ENCODE measurements at places on chromosomes 16 and 17.

DNA sequence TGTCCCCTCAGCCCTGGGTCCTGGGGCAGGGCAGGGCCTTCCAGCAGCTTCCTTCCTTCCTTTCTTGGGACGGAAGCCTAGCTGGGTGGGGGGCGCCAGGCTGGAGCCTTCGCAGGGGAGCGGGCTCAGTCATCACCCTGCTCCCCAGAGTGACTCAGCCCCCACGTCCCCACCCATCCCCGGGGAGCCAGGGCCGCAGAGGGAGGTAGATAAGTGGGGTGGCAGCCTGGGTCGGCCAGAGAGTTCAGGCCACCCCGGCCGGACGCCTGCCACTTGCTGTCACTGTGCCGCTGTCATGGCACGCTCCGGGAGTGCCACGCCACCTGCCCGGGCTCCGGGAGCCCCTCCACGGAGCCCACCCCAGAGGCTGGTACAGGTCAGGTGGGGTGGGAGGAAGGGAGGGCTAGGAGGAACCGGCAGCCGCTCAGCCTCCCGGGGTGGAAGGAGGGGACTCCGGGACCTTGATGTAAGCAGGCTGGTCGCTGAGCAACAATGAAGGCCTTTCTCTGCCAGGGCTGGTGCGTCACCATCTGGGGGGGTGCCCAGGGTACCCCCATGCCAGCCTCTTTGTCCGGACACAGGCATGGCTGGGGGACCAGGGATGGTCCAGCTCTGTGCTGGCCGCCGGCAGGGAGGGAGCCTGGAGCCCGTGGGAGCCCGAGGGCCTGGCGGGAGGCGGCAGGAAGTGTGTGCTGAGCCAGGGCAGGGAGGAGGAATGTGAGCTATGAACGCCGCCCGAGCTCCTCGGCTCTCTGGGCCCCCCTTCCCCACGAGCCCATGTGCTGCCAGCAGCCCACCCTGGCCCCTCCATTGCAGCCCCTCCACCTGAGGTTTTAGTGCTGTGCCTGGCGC is 6.6 kb downstream of the NHERF2 start:
- DNase-seq, result peak; percentile 77

DNA sequence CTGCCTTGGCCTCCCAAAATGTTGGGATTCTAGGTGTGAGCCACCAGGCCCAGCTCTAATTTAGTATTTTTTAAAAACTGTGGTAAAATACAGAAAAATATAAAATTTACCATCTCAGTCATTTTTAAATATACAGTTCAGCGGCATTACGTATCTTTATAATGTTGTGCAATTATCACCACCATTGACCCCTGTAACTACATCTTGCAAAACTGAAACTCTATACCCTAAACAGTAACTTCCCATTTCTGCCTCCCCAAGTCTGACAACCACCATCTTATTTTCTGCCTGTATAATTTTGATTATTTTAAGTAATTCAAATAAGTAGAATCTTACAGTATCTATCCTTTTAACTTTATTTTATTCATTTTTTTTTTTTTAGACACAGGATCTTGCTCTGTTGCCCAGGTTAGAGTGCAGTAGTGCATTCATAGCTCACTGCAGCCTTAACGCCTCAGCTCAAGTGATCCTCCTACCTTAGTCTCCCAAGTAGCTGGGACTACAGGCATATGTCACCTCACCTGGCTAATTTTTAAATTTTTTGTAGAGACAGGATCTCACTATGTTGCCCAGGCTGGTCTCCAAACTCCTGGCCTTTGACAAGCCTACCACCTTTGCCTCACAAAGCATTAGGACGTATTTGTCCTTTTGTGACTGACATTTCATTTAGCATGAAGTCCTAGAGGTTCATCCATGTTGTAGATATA is 10.9 kb upstream of the GGA2 start:
- no peak for DNase-seq

GRCh38 chr17:78368348-78368747 is 8.5 kb upstream of the SOCS3 start:
- no peak for DNase-seq

GRCh38 chr17:4738136-4739121 is 1.2 kb upstream of the ZMYND15 start:
- DNase-seq, result no peak

DNA sequence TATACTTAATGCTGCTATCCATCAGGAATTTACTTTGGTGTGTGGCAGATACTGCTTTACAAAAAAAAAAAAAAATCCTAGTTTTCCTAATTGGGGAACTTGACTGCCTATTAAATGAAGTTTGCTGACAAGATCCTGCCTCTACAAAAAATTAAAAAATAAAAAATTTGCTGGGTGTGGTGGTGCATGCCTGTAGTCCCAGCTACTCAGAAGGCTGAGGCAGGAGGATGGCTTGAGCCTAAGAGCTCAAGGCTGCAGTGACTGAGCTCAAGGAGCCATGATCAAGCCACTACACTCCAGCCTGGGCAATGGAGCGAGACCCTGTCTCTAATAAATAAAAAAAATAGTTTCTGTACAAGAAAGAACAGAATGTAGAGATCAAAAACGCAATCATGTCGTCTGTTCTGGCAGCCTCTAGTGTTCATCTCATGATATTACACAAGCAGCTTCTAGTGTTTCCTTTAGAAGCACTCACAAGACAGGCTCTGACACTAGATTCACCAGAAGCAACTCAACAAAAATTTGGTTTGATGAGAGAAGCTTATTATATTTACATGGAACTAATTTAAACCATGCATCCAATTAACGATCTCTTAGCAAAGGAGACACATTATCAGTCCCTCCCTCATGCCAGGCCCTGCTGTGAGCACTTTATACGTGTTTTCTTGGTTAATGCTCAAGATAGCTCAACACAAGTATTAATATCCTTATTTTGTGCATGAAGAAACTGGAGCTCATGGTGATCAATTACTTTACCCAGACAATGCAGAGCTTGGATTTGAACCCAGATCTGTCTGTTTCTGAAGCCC is 6.8 kb upstream of the KRTAP17-1 start:
- DNase-seq, result peak; percentile 32

- no peak for DNase-seq
These were observed 9.0 kb upstream of the SPATA32 start for GRCh38 chr17:45270828-45271418.

DNA sequence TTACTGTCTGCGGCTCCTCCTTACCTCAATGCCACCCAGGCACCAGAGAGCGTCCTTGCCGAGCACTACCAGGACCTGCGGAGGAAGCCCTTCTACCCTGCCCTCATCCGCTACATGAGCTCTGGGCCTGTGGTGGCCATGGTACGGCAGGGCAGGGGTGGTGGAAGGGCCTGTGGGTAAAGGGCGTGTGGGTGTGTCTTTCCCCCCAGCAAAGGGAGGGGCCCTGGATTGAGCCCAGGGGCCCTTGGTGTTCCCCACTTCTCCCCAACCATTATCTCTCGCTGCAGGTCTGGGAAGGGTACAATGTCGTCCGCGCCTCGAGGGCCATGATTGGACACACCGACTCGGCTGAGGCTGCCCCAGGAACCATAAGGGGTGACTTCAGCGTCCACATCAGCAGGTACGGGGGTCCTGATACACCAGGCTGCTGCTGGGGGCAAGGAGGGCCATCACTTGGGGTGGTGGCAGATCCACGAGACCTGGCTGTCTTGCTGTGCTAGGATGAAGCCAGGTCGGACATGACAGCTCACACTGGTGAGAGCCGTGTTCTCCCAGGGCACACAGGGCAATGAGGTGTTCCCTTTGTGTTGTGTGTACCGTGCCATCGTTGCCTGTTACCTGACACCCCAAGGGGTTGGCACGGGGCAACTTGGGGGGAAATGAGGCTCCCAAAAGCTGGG is 2.2 kb upstream of the DECR2 start:
- DNase-seq, result no peak

DNA sequence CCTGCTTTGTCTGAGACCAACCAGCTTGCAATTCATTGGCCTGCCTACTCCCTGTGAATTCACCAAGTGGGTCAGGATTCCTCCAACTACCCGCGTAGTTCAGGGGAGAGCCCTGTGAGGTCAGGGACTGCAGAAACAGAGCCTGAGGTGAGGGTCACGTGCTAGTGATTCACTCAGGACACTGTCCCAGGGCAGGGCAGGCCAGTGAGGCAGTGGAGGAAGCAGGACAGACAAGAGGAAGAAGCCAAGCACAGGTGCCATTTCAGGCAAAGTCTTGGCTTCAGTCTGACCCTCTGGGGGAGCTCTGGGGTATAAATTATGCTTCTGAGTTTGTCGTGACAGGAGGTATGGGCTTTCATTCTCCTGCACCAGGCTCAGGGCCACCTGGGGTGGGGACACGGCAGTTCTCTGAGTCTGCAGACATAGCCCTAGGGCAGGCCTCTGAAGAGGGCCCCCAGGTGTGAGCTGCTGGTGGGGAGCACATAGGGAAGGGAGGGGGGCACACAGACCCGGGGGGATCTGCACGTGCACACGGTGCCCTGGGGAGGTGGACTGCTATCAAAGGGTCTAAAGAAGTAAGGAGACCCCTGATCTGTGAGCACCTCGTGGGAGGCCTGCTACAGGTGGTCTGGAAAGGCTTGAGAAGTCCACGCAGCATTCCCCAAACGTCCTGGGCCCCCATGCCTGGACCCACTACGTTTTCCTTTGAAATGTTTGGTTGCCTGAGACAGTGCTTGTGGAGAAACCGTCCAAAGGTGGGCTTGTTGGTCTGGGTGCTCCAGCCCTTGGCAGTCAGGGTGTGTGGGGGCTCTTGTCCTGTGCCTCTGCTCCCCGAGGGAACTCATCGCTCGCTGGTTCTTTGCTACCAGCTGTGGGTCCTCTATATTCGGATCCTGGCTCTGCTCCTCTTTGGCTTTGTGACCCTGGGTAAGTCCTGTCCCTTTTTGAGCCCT is 46.4 kb downstream of the NKD1 start:
- DNase-seq, result no peak

DNA sequence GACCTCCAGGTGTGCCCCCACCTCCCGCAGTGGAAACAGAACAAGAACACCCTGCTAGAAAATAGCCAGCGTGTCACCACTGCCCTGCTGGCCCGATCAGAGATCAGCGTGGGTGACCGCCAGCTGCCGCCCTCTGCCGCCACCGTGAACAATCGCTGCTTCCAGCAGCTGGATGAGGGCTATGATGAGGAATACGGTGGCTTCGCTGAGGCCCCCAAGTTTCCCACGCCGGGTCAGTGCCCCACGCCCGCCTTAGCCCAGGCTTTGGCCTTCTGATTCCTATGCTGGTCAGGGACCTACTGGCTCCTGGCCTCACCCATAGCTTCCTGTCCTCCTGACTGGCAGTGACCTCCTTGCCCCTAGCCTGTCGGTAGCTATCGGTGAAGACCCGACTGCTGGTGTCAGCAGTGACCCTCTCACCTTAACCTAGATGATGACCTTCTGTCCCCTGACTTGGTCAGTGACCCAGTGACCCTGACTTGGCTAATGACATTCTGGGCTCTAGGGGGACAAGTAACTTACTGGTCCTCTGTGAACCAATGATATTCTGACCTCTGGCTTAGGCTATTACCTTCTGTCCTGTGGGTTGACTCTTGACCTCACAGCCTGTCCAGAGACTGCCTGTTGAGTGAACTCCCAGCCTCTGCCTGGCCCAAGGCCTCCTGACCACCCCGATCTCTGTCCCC is 2.4 kb downstream of the SPATA20 start:
- no peak for DNase-seq

DNA sequence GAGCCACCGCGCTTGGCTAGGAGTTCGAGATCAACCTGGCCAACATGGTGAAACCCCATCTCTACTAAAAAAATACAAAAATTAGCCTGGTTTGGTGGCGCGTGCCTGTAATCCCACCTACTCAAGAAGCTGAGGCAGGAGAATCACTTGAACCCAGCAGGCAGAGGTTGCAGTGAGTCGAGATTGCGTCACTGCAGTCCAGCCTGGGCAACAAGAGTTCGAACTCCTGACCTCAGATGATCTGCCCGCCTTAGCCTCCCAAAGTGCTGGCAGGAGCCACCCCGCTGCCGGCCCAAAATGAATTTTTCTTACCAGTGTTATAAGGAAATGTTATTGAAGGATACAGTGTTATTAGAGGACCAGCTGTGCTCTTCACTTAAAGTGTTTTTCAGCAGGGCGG is 2.3 kb downstream of the NUP85 start:
- DNase-seq, result no peak

DNA sequence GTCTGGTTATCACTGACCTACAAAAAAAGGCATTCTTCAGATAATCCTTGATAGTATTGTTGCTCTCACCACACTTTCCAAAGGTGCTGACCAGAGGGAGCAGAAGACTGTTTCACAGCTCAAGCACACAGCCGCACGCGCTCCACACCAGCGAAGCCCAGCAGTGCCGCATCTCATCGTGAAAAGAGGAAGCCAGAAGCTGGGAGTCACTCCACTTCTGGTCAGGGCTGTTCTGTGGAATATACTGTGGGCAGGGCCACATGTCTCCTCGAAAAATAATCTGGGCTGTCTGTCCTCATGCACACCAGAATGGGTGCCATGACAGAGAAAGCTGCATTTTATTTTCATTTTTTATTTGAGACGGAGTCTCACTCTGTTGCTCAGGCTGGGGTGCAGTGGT is 7.3 kb upstream of the PRSS36 start:
- no peak for DNase-seq

GRCh38 chr16:84893849-84894599 is 74.2 kb downstream of the CRISPLD2 start:
- no peak for DNase-seq

DNA sequence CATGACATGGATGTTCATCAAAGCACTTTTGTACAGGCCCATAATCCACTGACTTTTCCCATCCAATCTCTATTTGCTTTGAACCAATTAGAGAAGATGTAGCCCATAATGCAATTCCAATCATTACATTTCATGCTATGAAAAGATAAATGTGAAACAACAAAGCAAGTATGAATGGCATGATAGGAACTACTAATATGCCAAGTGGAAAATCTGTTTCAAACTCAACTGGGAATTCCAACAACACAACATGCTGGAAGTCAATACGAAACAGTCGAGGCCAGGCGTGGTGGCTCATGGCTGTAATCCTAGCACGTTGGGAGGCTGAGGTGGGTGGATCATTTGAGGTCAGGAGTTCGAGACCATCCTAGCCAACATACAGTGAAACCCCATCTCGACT is 39.6 kb upstream of the TMEM97 start:
- DNase-seq, result no peak

GRCh38 chr16:12601290-12601900 is 202.3 kb downstream of the CPPED1 start:
- no peak for DNase-seq

- no peak for DNase-seq
These were observed 22.6 kb downstream of the GJD3 start for GRCh38 chr17:40341808-40342503.

DNA sequence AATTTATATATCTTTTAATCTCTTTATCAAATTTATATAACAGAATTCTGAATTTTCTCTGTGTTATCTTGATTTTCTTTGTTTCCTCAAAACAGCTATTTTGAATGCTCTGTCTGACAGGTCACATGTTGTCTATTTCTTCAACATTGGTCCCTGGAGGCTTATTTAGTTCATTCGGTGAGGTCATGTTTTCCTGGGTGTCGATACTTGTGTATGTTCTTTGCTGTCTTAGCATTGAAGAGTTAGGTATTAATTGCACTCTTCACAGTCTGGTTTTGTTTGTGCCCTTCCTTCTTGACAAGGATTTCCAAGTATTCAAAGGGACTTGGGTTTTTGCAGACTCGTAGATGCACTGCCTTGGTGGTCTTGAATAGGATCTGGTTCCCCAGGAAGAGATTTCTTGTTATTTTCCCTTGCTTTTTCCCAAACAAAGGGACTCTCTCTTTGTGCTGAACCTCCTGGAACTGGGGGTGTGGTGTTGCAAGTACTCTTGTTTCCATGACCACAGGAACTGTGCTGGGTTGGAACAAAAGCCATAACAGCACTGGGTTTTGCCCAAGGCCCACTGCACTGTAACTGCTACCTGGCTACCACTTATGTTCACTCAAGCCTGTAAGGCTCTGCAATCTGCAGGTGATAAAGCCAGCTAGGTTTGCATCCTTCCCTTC is 1483.0 kb downstream of the CDH8 start:
- DNase-seq, result no peak

Data from H54 (cell line).